Cardiac fibroblast (primary cell): ENCODE measurements at places on chromosomes 2 and 18.

DNA sequence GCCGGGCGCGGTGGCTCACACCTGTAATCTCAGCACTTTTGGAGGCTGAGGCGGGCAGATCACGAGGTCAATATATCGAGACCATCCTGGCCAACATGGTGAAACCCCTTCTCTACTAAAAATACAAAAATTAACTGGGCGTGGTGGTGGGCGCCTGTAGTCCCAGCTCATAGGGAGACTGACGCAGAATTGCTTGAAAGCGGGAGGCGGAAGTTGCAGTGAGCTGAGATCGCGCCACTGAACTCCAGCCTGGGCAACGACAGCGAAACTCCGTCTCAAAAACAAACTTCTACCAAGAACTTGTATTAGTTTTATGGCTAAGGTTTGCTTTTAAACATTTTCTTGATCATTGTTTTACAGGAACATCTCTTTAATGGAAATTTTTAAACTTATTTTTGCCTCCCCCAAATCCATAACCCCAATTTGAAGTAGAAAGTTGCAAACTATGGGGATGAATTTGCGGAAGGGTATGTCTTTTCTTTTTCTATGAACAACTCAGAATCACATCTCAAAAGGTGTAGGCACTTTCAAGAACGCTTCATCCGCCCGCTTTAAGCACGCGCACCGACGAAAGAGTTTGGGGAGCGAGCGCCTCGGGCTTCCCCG, 46.8 kb upstream of the PTMA start:
- no peak for DNase-seq

DNA sequence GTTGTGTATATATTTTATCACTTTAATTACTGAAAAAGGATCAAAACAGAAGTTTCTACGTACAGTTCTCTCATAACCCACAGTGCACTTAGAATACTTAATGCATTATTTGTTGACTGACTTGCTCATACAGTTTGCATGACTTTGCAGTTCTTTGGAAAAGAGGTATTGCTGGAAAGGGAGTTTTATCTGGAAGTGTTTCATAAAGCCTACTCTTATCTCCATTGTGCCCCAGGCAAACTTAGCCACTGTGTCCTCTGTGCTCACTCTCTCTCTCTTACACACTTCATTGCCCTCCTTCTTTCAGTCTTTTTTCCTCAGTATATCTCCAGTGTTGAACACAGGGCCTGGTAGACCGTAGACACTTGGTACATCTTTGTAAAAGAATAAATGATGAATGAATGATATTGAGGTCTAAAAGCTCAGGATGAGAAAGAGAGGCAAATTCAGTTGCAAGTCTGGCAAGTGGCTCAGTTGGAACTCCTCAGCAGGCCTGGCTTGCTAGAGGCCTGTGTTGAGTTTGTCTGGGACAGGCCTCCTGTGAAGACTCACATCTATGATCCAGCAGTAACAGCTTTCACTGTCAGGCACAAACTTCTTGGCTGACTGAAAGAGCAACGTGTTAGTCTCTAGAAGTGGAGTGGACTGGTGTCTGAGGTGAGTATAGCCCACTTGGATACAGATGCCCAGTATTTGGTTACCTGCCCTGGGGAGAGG, 56.1 kb downstream of the SETBP1 start:
- DNase-seq = no peak

DNA sequence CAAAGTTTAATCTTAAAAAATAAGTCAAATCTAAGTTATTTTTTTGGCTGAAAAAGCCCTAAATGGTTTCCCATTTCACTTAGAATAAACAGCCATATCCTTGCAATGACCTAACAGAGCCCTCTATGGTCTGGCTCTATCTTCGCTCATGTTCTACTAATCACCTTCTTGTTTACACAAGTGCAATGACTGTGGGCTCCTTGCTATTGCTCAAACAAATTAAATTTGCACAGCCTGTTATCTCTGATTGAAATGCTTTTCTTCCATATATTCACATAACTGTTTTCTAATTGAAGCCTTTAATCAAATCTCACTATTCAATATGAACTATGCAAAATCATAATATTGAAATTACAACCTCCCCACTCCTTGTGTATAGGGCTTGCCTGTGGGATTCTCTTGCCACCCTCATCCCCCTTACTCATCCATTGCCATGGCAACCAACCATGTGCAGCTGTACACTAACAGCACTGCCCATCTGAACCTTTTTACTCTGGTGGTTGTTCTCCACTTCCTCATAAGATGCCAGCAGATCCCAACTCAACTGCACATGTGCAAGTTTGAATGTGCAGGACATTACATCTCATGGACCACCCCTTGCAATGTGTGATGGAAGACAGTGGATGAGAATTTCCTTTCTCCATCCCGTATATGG, 1083.2 kb downstream of the SOCS6 start:
- no peak for DNase-seq

- DNase-seq = peak; percentile 14
Observed at GRCh38 chr18:45441110-45441847, 174.0 kb upstream of the SLC14A2 start.

- no peak for DNase-seq
Observed at GRCh38 chr18:11245879-11246278, 96.5 kb upstream of the PIEZO2 start.

- DNase-seq = no peak
Observed at GRCh38 chr2:95734976-95735890, 143.4 kb downstream of the TRIM43 start.
